Activated T-helper 1 cell treated with anti-CD3 and anti-CD28 coated beads, Interleukin-12 subunit alpha, Interleukin-12 subunit beta, Interleukin-2, Interleukin-4 antibody, amounts not matched to agents 30 ng/mL and 10 ng/mL and 1 ng/mL, durations not matched to agents 14 hours and 24 hours and 36 hours (primary cell): ENCODE measurements at places on chromosomes 13 and 19.
A peak's percentile ranks its signal among the peaks of the same experiment; 100 is the strongest.

- H3K27me3 ChIP-seq: peaks cover 65% of the 10 kb centered on the region
- H3K36me3 ChIP-seq: no peaks in the 10 kb centered on the region
- peaks cover 31% of the 10 kb centered on the region for H3K4me1 ChIP-seq
- peak overlapping the region; percentile 55 for H3K27ac ChIP-seq
Measured at GRCh38 chr13:21674490-21675009, 3.7 kb downstream of the FGF9 start.

GRCh38 chr19:47723581-47723940 lies 10.3 kb downstream of the EHD2 start:
- H3K27ac ChIP-seq: no peak overlapping the region
- H3K4me1 ChIP-seq: peaks cover 5% of the 10 kb centered on the region
- peak; percentile 14 for DNase-seq
- H3K4me3 ChIP-seq: peak overlapping the region; percentile 45
- peaks cover 6% of the 10 kb centered on the region for H3K27me3 ChIP-seq
- no peaks in the 10 kb centered on the region for H3K36me3 ChIP-seq

DNA sequence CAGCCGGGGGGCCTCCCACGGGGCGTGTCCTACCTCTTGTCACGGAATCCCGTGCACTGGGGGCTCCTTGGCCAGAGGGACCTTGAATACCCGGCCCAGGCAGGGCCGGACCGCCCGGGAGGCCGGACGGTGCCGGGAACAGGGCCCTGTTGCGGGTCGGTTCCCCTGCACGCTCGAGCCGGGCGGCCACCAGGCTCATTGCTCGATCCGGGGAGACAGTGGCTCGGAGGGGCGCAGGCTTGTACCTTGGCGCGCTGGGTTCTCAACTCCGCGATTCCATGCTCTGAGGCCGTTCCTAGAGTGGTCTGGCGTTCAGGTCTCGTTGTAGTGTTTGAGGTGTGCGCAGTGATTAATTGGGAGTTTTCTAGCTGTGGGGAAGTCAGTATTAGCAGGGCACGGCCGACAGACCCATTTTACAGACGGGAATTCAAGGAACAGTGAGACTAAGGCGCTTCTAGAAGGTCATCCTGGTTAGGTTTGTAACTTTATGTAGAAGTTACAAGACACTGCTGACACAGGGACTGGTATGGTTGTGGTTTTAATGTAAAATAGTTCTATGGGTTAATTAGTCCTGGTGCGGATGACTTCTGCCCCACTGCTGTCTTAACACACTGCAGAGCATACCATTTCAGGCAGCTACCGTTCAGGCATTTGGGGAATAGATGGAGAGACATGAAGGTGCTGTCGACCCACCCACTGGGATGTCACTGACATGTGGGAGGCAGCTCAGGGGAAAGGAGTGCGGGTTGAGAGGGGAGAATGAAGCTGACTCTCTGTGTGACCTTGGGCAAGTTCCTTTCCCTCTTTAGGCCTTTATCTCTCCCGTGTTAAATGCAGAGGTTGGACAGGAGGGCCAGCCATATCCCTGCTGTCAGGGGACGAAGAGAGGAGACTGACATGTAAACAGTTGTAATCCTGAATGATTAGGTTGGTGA lies 592 bp downstream of the CLPTM1 start:
- no peak for DNase-seq
- H3K4me1 ChIP-seq: peaks cover 47% of the 10 kb centered on the region
- H3K27me3 ChIP-seq: no peaks in the 10 kb centered on the region

DNA sequence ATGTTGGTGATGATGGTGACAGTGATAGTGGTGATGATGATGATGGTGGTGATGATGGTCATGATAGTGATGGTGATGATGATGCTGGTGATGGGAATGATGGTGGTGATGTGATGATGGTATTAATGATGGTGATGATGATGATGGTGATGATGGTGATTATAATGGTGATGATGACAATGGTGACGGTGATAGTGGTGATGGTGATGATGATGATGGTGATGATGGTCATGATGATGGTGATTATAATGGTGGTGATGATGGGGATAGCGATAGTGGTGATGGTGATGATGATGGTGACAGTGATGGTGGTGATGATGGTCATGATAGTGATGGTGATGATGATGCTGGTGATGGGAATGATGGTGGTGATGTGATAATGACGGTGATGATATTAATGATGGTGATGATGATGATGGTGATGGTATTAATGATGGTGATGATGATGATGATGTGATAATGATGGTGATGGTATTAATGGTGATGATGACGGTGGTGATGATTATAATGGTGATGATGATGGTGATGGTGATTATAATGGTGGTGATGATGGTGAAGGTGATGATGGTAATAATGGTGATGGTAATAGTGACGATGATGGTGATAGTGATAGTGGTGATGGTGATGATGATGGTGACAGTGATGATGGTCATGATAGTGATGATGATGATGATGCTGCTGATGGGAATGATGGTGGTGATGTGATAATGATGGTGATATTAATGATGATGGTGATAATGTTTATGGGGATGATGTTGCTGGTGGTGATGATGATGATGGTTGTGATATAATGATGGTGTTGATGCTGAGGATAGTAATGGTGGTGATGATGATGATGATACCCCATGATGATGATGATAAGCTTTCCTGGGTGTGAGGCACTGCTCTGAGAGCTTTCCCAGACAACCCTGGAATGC lies 7.7 kb downstream of the C13orf46 start:
- no peak overlapping the region for H3K4me3 ChIP-seq
- peaks cover 9% of the 10 kb centered on the region for H3K36me3 ChIP-seq
- DNase-seq: no peak
- H3K27ac ChIP-seq: no peak overlapping the region

DNA sequence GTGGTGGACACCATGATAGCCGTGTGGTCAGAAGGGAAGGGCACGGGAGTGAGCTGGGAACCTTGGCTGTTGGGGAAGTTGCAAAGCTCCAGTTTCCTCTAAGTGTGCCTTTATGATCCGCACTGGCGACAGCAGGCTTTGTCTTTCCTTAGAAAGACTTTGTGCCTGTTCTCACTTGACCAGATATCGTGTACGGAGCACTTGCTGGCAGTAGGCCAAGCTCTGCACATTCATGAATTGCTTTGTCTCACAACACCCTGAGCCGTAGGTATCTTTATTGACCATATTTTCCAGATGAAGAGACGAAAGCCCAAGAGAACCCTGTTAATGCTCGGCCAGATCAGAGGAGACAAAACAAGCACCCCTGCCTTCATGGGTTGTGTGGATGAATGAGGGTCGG lies 15.1 kb downstream of the CUL4A start:
- no peak overlapping the region for H3K27ac ChIP-seq
- H3K27me3 ChIP-seq: no peaks in the 10 kb centered on the region
- H3K36me3 ChIP-seq: peaks cover 43% of the 10 kb centered on the region
- H3K4me3 ChIP-seq: no peak overlapping the region
- H3K4me1 ChIP-seq: peaks cover 13% of the 10 kb centered on the region
- DNase-seq: no peak

DNA sequence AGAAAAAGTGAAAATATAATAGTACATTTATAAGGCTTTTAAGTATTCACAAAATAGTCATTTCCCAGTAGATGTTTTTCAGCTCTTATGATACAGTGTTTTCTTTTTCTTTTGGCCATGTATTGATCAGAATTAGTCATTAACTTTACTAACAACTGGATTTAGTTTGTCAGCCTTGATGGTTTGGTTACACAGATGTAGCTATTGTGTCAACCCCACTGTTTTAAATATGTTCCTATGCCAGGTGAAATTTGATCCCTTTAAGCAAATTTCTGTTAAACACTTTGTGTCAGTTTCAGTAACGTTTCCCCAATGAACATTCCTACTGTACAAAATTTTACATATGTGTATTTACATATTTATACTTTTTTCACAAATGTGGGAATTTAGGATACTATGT lies 261.5 kb upstream of the STARD13 start:
- DNase-seq: no peak
- H3K27ac ChIP-seq: no peak overlapping the region
- H3K4me1 ChIP-seq: peaks cover 27% of the 10 kb centered on the region
- H3K4me3 ChIP-seq: no peak overlapping the region
- H3K36me3 ChIP-seq: no peaks in the 10 kb centered on the region

- H3K36me3 ChIP-seq: peaks cover 34% of the 10 kb centered on the region
- no peak overlapping the region for H3K4me3 ChIP-seq
- DNase-seq: no peak
- no peak overlapping the region for H3K27ac ChIP-seq
- H3K27me3 ChIP-seq: no peaks in the 10 kb centered on the region
- peaks cover 3% of the 10 kb centered on the region for H3K4me1 ChIP-seq
Measured at GRCh38 chr13:21383090-21383489, 76.0 kb downstream of the ZDHHC20 start.

- H3K27me3 ChIP-seq: peaks cover 29% of the 10 kb centered on the region
- no peaks in the 10 kb centered on the region for H3K36me3 ChIP-seq
- H3K4me3 ChIP-seq: no peak overlapping the region
- H3K27ac ChIP-seq: no peak overlapping the region
Measured at GRCh38 chr13:110869805-110870706, 44.8 kb downstream of the ANKRD10 start.

DNA sequence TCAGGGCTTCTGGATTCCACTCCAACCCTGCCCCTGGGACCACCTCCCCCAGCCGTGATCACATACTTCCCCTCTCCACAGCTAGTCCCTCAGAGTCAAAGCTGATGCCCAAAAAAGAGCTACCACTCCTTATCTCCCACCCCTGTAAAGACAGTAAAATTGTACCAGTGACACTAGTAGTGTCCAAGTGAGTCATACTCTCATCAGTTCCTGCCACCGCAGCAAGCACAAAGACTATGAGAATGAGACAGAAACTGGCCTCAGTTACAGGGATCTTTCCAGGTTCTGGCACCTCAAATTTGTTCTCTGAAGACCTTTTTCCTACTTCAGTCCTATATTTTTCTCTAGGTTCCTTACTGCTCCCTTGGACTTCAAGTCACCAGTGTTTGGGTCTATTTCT lies 144.2 kb downstream of the SPRY2 start:
- DNase-seq: no peak
- no peak overlapping the region for H3K4me3 ChIP-seq
- H3K36me3 ChIP-seq: no peaks in the 10 kb centered on the region
- no peak overlapping the region for H3K27ac ChIP-seq
- H3K4me1 ChIP-seq: no peaks in the 10 kb centered on the region

GRCh38 chr19:10871711-10872545 lies 575 bp downstream of the CARM1 start:
- no peak for DNase-seq
- peak overlapping the region; percentile 91 for H3K27ac ChIP-seq
- H3K4me3 ChIP-seq: peak overlapping the region; percentile 88
- peaks cover 46% of the 10 kb centered on the region for H3K4me1 ChIP-seq
- H3K27me3 ChIP-seq: no peaks in the 10 kb centered on the region

GRCh38 chr13:28550091-28550490 lies 55.2 kb upstream of the FLT1 start:
- no peak overlapping the region for H3K27ac ChIP-seq
- H3K27me3 ChIP-seq: peaks cover 6% of the 10 kb centered on the region
- no peaks in the 10 kb centered on the region for H3K4me1 ChIP-seq
- H3K36me3 ChIP-seq: no peaks in the 10 kb centered on the region
- no peak for DNase-seq
- no peak overlapping the region for H3K4me3 ChIP-seq

DNA sequence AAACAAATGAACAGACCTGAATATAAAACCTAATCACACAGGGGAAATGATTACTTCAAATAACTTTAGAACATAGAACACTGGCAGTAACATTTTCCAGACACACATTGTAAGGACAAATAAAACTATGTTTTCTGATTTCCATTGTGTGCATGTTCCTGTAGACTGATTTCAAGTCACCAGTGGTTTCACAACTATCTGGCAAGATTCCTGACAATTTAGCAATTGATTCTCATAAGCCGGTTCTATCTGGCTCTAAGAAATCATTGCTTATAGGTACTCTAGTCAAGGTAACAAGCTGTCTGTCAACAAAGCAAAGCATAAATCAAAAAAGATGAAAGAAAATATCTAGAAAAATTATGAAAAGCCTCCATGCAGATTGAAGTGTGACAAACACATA lies 19.6 kb upstream of the PCCA start:
- H3K27ac ChIP-seq: no peak overlapping the region
- H3K36me3 ChIP-seq: no peaks in the 10 kb centered on the region
- no peaks in the 10 kb centered on the region for H3K4me1 ChIP-seq

- no peaks in the 10 kb centered on the region for H3K4me1 ChIP-seq
- no peak overlapping the region for H3K27ac ChIP-seq
- H3K4me3 ChIP-seq: no peak overlapping the region
- DNase-seq: no peak
Measured at GRCh38 chr19:33219261-33219815, 6.3 kb downstream of the SLC7A10 start.

DNA sequence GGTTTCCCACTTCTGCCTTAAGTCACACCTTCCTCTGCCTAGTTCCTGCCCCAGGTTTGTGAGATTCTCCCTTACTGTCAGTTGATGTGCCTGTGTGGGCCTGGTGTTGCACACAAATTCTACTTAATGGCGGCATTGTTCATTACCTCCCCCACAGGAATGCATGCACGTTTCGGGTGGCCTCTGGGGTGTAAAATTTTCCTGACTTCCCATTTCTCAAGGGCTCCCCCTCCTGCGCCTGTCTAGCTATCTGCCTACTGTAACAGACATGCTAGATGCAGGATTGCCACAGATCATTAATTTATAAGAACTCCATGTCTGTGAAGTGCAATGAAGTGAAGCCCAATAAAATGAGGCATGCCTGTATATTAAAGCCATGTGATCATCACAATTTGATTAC lies 1466.3 kb downstream of the PCDH9 start:
- H3K36me3 ChIP-seq: no peaks in the 10 kb centered on the region
- H3K4me3 ChIP-seq: no peak overlapping the region
- H3K27ac ChIP-seq: no peak overlapping the region
- no peak for DNase-seq

- peak overlapping the region; percentile 85 for H3K4me3 ChIP-seq
- no peak overlapping the region for H3K27ac ChIP-seq
- no peaks in the 10 kb centered on the region for H3K27me3 ChIP-seq
- peaks cover 88% of the 10 kb centered on the region for H3K4me1 ChIP-seq
- DNase-seq: no peak
Measured at GRCh38 chr13:99302637-99303505, 4.3 kb downstream of the GPR183 start.

DNA sequence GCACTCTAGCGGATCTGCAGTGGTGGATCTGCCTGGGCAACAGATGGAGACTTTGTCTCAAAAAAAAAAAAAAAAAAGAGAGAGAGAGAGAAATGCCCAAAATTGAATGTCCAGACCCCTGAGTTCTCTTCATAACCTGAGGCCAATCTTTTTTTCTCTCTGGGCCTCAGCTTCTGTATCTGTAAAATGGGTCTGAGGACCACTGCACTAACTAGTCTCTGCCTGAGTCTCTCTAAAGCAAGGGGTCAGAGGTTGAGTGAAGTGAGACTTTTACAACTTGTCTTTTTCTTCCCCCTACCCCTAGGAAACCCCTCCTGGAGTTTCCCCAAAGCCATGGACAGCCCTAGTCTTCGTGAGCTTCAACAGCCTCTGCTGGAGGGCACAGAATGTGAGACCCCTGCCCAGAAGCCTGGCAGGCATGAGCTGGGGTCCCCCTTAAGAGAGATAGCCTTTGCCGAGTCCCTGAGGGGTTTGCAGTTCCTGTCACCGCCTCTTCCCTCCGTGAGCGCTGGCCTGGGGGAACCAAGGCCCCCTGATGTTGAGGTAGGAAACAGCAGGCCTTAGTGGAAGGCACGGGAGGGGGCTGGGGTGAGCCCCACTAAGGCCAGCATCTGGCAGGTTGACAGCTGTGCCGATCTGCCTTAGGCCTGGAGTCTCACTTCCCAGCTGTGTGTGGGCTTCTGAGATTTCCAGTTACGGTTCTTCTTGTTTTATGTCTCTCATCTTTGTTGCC lies 1.8 kb downstream of the TMEM91 start:
- DNase-seq: no peak
- peaks cover 14% of the 10 kb centered on the region for H3K4me1 ChIP-seq
- H3K27ac ChIP-seq: no peak overlapping the region
- H3K27me3 ChIP-seq: peaks cover 2% of the 10 kb centered on the region
